ENCODE measurements at places on chromosomes 11 and 22.

- DNase-seq = no peak
These were observed 101.1 kb downstream of the GRIK4 start for GRCh38 chr11:120612513-120613263.

DNA sequence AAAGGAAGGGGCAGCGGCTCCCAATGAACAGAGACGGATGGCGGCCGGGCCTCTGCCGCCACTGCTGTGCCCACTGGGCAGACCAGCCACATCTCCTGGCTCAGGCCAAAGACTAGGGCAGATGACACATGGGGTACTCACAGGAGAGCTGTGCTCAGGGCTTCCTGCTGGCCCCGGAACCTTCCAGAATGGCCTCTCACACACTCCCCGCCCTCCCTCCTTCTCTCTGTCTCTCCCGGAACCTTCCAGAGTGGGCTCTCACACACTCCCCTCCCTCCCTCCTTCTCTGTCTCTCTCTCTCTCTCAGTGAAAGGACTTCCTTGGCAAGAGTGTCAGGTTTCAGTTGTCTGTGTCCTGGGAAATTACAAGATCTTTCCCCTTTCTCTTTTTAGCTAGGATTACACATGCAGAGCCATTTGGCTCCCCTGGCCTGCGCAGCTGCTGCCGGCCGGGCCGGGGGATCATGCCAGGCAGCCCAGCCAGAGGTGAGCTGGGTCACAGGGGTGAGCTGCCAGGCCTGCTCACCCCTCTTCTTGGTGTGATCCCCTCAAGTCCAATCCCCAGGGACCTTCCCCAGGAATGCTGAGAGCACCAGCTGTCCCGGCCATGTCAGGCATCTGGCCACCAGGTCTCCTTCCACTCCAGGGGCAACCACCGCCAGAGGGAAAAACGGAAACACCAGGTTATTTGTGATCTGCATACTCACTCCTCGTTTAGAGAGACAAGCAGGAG lies 45.3 kb upstream of the ADA2 start:
- DNase-seq = no peak

GRCh38 chr11:65329944-65330403 lies 3.7 kb upstream of the DPF2 start:
- peak; percentile 75 for DNase-seq

- no peak for DNase-seq
These were observed 26.5 kb downstream of the CTNND1 start for GRCh38 chr11:57787920-57788702.

DNA sequence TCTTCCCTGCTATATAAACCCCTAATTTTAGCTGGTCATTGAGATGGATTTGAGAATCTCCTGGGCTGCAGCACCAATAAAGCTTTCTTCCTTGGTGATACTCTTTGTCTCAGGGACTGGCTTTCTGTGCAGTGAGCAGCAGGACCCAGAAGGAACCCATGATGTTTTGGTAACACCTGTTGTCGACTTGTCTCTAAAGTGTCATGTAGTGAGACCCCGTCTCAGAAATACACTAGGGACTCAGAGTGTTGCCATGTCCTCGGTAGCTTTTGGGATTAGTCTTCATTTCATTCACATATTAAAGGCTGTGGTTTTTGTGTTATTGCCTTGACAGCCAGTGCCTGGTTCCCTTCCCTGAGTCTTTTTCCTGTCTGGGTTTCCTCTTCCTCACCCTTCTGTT lies 1078.7 kb downstream of the TBC1D22A start:
- DNase-seq = no peak

GRCh38 chr11:61853698-61854169 lies 25.6 kb downstream of the FADS2 start:
- DNase-seq = no peak

- no peak for DNase-seq
These were observed 2.2 kb upstream of the SCT start for GRCh38 chr11:629237-629583.

DNA sequence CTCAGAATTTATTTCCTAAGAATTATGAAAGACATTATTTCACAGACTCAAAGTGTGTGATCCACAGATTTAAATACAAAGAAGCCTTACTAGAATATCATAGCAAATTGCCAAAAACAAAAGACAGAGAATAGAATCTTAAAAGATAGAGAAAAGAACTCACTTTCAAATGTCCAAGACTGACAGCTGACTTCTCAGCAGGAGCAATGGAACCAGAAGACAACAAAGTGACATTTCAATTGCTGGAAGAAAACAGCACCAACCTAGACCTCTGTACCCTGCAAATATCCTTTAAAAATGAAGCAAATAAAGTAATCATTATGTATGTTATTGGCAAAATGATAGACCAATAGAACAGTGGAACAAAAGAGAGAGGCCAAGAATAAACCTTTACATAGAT lies 109.2 kb downstream of the TTC17 start:
- no peak for DNase-seq

DNA sequence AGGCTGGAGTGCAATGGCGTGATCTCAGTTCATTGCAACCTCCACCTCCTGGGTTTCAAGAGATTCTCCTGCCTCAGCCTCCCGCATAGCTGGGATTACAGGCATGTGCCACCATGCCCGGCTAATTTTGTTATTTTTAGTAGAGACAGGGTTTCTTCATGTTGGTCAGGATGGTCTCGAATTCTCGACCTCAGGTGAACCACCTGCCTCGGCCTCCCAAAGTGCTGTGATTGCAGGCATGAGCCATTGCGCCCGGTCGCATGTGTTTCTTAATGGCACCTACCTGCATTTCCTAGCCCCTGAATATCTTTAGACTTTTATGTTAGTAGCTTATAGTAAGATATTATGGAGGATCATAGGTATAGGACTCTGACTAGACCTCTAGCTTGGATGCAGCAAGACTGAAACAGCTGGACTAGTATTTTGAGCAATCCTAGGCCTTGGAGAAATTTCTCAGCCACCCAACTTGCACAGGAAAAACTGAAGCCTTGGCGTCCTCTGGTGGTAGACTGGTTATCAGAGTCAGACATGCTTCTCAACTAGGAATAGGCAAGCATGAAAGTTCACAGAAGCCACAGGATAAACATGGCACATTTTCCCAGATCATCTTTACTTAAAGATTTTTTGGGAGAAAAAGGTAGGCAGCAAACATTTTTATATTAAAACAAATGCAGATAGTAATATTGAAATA lies 22.7 kb upstream of the C1QTNF4 start:
- peak; percentile 45 for DNase-seq

DNA sequence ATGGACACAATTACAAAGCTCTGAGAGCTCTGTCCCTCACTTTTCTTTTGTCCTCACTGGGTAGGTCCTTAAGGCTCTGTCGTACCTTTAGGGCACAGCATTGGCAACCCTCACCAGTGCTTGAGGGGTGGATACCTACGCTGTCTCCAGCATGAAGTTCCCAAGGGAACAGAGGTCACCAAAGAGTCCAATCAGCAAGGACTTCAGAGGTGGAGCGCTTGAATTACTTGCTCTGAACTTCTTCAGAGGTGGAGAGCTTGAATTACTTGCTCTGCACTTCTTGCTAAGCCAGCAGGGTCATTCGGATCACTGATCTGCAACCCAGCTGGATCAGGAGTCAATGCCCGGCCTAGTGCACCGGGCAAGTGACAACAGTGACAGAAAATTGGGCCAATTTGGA lies 35.1 kb downstream of the RRP7A start:
- DNase-seq = no peak

DNA sequence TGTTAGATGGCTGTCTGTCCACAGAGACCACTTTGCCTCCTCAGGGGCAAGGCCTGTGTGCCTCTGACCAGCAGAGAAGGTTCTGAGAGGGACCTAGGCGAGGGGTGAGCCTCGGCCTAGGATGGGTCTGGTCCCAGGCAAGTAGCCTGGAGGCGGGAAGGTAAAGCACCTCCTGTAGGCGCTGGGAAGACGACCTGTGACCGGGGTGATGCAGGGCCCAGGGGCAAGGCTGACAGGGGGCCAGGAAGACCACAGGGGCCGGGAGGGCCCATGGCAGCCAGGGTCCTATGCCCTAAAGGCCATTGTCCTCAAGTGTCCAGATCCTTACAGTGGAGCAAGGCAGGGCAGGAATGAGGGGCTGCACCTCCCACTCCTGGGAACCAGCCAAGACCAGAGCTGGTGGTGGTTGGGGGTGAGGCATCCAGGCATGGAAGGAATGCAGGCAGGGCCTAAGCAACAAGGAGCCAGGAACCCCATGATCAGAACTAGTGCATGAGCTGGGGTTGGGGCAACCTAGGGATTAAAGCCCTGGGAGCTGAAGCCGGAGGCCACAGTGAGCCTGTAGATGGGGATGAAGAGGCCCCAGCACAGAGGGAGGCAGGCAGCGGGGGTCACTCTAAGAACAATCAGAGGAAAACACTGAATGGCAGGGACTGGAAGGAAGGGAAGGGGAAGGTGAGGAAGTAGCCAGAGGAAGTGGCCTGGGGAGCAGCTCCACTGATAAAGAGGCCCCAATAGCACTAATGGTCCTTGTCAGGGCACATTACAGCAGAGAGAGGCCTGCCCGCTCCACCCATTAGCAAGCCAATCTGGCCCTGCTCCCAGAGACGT lies 32.9 kb upstream of the KLHL35 start:
- DNase-seq = no peak

GRCh38 chr11:30488304-30488998 lies 97.7 kb downstream of the MPPED2 start:
- DNase-seq = no peak

- no peak for DNase-seq
These were observed 34.7 kb upstream of the ELF5 start for GRCh38 chr11:34548278-34548677.

DNA sequence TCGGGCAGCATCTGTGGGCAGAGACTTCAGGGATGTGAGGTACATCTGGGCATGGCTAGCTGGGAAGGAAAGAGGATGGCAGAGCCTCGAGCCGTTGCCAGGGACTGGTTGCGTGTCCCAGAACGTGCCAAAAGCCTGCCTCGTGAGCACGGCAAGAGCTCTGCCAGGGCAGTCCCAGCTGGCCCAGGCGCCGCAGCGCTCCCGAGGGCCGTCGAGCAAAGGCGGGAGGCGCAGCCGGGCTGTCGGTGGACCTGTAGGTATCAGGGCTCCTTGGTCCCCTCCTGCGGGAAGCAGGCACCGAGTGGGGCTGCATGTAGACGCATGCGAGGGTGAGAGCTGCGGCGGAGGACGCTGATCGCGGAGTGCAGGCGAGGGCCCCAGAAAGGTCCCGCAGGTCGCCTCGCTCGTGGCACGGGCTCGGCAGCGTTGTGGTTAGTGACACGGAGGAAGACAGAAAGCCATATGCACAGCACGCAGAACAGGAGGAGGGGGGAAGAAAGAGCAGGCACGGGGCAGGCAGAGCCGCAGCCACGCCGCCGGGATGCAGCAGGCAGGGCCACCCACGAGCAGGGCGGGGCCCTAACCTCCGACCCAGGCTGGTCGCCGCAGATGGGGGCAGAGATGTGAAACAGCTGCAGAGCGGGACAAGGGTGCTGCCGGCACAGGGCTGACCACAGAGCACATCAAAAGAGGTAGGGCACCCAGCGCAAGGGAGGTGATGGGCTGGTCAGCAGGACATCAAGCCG lies 18.0 kb downstream of the LSP1 start:
- no peak for DNase-seq

GRCh38 chr11:111772535-111772934 lies 6.3 kb upstream of the PPP2R1B start:
- no peak for DNase-seq

- no peak for DNase-seq
These were observed 44.5 kb upstream of the DKK3 start for GRCh38 chr11:12052676-12053605.

Measured in SW 1271 (cell line).